ENCODE measurements at places on chromosomes 3 and 15. TPM values are rescaled to one million over a fixed set of nuclear protein-coding genes. Genes with fewer than 3 reads are reported as not detected.

GRCh38 chr15:59819092-59819491, 130.0 kb upstream of the BNIP2 start:
- no peak for DNase-seq

DNA sequence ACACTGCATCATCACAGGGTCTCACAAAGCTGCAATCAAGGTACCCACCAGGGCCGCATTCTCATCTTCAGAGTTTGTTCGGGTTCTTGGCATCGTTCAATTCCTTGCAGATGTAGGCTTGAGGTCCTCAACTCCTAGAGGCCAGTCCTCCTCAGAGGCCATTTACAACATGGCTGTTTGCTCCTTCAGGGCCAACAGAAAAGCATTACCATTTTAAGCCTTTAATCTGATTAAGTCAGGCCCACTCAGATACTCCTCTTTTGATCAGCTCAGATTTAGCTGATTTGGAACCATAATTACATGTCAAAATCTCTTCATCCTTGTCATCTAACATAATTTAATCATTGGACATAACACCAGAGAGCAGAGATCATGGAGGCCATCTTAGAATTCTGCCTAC, 55.4 kb downstream of the BFSP2 start:
- no peak for DNase-seq

DNA sequence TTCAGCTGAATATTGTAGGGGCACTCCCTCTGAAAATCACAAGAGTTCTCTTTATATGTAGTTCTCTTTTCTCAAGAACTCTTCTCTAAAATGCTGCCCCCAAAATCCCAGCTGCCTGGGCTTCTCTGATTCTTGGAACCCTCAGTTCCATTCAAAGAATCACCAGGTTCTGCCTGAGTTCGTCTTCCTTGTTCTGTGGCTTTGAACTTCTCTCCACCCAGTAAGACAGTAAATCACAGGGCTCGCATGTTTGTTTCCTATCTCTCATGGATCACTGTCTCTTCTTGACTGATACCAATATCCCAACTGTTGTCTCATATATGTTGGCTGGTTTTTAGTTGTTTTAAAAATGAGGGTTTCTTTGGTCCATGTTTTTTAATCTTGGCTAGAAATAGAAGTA, 359.5 kb upstream of the CBLB start:
- DNase-seq: no peak

The TEX55 gene
- polyA plus RNA-seq: not detected

The PLA2G4E gene
- not detected for polyA plus RNA-seq

The VEPH1 gene
- polyA plus RNA-seq: not detected

GRCh38 chr15:92524161-92524560, 130.5 kb downstream of the ST8SIA2 start:
- no peak for DNase-seq

DNA sequence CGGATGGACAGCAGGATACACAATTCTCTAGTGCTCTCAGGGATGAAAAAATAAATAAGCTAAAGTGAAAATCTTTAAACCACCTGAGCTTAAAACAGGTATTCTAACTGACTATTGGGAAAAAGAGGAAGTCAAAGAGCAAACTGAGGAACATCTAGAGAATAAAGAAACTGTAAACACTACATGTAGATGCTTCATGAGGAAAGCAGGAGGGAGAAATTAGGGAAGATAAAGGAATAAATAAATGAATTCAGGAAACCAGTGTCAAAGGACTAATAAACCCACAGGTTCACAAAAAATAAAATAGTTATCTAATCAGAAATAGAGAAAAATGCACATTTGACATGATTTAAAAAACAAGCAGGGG, 525 bp upstream of the MCCC1 start:
- DNase-seq: no peak

DNA sequence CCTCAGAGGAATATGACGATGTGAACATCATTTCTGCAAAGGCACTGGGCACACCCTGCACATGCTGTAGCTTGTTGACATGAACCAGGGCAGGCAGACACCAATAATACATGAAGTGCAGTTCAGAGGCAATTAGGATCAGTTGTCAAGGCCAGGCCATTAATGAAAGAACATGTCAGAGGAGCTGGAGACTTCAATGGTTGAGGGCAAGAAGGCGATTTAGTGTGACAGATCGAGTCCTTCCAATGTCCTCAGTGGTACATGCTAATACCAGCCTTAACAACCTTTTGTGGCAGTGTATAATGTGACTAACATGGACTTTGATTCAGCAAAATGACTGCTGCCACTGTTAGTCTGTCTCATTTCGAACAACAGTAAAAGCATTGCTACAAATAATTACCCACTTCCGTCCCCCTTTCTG, 205.2 kb upstream of the NANOGP8 start:
- DNase-seq: no peak
